ENCODE measurements at places on chromosomes 12 and 14. TPM values are rescaled to one million over a fixed set of nuclear protein-coding genes. Genes with fewer than 3 reads are reported as not detected.

Gene RBP5
- 2.9 TPM for total RNA-seq

GRCh38 chr12:111138016-111138415 lies 217.6 kb upstream of the MYL2 start:
- no peak for DNase-seq

DNA sequence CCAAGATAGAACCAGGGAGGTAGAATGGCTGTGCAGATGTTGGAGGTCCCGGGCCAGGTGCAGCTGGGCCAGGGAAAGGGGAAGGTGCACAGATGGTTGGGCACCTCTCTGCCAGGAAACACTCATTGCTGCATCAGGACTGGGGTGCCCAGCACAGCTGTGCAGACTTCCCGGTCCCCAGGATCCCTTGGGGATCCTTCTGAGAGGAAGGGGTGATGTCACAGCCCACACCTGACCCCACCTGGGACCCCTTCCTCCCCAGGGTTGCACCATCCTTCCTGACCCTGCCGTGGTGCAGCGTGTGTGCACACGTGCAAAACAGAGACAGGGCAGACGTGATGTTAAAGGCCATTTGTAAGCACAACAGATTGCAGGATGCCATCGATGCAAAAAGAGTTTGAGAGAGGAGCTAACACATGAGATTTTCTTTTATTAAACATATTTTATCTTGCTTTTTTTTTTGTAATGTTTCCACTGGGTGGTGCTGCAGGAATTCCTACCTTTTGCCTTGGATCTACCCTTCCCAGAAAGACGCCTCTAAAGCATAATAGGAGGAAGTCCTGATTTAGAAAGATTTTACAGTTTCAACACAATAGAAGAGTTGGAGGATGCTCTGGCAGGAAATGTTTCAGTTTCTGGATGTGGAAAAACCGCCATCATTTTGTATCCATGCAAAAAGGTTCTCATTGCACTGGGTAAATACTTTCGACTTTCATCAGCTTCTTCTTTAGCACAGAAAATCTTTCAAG lies 14.8 kb downstream of the ELK3 start:
- DNase-seq: no peak

Gene SCYL2
- 92.2 TPM for total RNA-seq

GRCh38 chr12:3035171-3035570 lies 42.0 kb upstream of the TSPAN9 start:
- DNase-seq: no peak

Gene RD3L
- not detected for total RNA-seq

Gene CYP46A1
- 5.2 TPM for total RNA-seq

Gene FAM186B
- 0.96 TPM for total RNA-seq
